Brain pericyte (primary cell): ENCODE measurements at places on chromosomes 5 and 9.

DNA sequence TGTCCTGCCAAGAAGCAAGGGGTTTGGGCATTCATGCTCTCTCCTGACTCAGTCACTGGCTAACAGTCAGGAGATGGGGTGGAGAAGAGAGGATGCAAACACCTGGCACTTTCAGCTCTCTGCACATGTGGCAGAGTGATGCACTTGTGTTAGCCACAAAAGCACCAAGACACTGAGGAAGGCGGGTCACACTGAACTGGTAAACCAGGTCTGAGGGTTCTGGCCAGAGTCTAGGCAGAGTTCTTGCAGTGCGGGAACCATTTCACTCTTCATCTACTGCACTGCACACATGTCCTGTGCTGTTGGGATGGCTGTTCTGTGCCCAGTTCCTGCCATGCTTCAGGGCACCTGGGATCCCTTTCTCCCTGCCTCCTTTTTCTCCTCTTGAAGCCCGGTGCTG is 157.1 kb upstream of the GDNF start:
- no peak for DNase-seq

DNA sequence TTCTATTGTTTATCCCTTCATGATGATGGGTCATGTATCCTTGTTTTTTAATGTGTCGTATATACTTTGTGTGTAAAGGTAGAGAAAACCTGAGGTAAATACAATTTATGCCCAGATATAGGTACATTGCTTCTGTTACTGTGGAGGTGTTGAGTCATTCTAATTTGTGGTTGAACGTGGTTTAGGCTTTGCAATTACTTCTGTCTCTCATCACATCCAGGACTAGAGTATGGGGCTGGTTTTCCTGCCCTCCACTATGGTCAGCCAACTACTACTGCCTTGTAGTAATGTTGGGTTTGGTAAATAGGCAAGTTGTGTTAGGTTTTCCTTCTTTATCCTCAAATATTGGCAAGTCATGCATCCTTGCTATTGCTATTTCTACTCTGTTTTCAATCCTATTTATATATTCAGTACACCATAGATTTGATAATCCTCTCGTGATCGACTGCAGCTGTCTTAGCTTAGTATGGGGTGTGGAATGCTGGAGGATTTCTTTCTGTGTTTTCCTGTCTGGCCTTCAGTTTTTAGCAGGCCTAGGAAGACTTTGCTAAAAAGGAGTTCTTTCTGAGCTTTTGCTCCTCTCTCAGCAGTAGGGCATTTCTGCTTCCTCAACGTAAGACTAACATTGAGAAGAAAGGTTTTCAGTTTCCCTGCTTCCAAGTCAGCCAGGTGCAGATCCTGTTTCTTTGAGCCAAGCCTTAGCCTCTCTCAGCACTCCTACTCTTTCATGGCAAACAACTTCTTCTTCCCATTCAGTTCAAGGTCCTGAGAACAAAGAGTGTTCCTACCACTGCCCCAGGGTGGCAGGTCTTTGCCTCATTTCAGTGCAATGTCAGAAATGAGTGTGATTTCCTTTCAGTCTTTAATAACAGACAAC is 844.4 kb upstream of the CDH18 start:
- no peak for DNase-seq

DNA sequence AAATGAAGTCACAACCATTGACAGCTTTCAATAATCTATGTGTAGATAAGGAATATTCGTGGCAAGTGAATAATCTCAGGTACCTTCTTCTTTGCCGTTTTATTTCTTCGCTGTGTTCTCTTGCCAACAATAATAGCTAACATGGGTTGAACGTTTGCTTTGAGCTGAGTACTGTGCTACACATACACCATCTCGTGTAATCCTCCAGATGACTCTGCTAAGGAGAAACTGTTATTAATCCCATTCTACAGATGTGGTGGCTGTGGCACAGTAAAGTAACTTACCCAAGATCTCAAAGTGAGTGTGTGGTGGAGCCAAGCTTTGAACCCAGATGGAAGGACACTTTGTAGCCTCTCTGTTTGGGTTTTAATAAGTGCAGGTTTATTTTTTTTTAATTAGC is 179.7 kb downstream of the C9orf152 start:
- DNase-seq, result no peak

- no peak for DNase-seq
Observed at GRCh38 chr5:150429410-150429873, 16.7 kb upstream of the CD74 start.

GRCh38 chr5:61758711-61759110 is 426.7 kb downstream of the ZSWIM6 start:
- DNase-seq, result no peak

DNA sequence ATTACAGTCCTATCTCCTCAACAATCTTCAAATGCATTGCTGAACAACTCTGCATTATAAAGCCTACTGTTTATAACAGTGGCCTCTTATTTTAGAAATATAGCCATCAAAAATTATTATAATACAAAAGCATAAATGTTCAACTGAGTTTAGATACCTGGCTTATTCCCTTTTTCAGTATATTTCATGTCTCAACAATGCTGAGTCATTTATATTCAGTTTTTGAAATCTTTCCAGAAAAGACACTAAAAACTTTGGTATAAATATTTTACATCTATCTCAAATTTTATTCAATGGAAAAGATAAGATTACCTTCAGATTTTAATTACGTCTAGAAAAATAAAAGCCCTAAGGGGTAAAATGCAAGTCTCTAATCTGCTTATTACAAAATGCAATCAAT is 37.9 kb downstream of the LURAP1L start:
- no peak for DNase-seq

GRCh38 chr5:75536694-75537360 is 25.1 kb downstream of the POLK start:
- no peak for DNase-seq
